ENCODE measurements at places on chromosomes 3 and 15. TPM values are rescaled to one million over a fixed set of nuclear protein-coding genes. Genes with fewer than 3 reads are reported as not detected.
A peak's percentile ranks its signal among the peaks of the same experiment; 100 is the strongest.

GRCh38 chr3:22106213-22106896 is 355.3 kb upstream of the ZNF385D start:
- no peak for DNase-seq

GRCh38 chr3:37016903-37017302 is 23.6 kb downstream of the MLH1 start:
- no peak for DNase-seq

FHIT gene
- 3.2 TPM for total RNA-seq

SLC51B gene
- total RNA-seq = not detected

GRCh38 chr3:11996480-11996879 is 7.7 kb upstream of the SYN2 start:
- DNase-seq = no peak

DNA sequence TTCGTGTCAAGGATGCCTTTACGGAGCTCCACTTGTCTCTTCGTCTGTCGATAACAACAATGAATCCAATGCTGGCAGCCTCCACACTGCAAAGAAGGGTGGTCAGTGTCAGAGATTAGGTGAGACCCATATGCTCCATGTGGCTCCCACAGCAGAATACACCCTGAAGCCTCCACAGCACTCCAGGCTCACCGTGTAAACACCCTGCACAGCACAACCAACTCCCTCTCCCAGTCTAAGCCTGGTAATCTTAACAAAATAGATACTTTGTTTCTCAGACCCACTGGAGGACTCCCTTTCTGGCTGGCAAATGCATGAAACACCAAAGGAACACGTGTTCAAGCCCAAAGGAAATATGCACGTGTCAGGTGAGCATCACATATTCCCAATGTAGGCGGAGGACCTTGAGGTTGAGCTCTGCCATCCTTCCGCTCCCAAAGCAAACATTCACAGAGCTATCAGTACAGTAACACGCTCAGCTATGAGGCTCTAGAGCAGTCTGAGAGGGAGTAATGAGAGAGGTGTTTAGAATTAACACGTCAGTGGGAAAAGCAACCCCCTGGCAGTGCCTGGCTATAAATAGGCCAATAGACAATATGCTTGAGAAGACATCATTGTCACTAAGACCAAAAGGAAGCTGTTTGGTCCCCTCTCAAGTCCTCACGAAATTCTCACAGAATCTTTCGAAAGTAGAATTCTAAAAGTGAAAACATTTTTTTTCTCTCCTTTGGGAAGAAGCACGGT is 86.7 kb downstream of the MCF2L2 start:
- DNase-seq = no peak

- no peak for DNase-seq
Observed at GRCh38 chr3:16382845-16383244, 117.8 kb downstream of the OXNAD1 start.

DNA sequence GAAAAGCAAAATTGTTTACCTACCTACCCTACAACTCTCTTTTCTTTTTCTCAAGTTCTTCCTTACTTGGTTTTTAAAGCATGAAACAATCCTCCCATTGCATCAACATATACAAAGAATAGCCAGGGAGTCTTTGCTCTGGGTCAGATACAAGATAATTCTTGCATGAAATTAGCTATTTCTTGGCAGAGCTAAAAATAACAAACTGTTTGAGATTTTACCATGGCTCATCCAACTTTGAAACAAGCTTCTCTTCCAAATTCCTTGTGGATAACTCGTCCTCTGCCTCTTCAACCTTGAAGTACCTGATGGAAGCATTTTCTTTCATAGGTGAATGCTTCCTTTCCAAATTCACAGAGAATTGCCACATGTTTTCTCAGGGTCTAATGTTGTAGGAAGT is 9.2 kb upstream of the CBLB start:
- DNase-seq = no peak

B3GALNT1 gene
- total RNA-seq = 13.8 TPM

FETUB gene
- not detected for total RNA-seq

ATP13A5 gene
- not detected for total RNA-seq

EPHB3 gene
- total RNA-seq = 2.3 TPM

SLC22A14 gene
- not detected for total RNA-seq

DNA sequence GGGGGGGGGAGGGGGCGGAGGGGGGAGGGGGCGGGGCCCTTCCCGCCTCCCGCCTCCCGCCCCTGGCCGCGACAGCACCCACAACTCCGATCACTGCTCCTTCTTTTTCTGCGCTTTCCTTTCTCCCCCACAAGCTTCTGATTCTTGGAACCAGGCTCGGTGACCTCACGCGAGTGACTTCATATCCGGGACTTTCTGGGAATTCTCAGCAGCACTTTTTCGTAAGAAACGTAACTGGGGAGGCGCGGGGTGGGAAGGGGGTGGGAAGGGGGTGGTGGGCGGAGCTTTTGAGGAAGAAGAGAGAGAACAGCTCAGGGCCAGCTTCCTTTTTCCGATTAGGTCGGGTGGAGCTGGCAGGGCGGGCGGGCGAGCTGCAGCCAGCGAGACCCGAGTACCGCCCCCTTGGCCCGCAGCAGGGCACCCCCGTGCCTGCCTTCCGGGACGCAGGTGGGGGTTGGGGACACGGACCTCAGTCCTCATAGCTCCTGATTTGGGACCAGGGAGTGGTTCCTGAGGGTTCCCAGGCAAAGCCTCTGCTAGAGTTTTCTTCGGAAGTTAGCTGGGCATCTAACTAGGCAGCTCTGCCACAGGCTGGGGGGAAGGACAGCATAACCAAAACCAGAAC is 14.6 kb downstream of the XIRP1 start:
- peak; percentile 82 for DNase-seq

All from neural progenitor cell (in vitro differentiated cells).